Activated T-helper 2 cell treated with anti-CD3 and anti-CD28 coated beads, Interferon-gamma antibody, Interleukin-2, Interleukin-4, amounts not matched to agents 10 μg/mL and 5 μg/mL and 100 μg/mL, durations not matched to agents 14 hours and 24 hours and 36 hours (primary cell): ENCODE measurements at places on chromosomes 4 and X. TPM values are rescaled to one million over a fixed set of nuclear protein-coding genes. Genes with fewer than 3 reads are reported as not detected.

DNA sequence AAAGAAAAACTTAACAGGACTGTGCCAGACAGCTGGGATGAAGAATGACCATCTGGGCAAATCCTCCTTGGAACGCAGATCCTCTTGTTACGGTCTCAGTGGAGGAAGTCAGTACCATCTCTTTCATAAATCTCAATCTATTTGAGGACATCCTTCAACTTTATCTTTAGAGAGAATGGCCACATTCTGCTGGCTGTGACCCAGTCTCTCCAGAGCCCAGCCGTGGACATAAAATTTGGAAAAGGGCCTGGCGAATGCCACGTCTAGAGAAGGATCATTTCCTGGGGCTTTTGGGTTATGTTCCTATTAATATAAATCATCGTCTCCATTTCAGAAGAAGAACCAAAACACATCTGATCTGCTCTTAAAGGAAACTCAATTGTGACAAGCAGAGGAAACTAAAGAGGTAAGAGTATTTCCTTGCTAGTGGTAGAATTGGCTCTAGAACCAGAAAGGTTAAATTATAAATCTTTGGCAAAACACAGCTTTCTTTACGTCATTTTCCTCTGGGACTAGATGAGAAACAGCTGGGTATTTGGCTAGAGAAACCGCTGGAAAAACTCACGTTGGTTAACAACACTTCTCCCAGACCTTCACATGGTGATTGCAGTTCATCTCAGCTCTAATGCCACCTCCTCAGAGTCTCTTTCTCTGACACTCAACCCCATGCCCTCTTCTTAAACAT is 164.7 kb downstream of the CHIC2 start:
- DNase-seq, result no peak

- no peak for DNase-seq
Measured at GRCh38 chrX:39125834-39126233, 324.6 kb downstream of the MID1IP1 start.

Gene NXF2
- total RNA-seq, result not detected in 2 replicates

DNA sequence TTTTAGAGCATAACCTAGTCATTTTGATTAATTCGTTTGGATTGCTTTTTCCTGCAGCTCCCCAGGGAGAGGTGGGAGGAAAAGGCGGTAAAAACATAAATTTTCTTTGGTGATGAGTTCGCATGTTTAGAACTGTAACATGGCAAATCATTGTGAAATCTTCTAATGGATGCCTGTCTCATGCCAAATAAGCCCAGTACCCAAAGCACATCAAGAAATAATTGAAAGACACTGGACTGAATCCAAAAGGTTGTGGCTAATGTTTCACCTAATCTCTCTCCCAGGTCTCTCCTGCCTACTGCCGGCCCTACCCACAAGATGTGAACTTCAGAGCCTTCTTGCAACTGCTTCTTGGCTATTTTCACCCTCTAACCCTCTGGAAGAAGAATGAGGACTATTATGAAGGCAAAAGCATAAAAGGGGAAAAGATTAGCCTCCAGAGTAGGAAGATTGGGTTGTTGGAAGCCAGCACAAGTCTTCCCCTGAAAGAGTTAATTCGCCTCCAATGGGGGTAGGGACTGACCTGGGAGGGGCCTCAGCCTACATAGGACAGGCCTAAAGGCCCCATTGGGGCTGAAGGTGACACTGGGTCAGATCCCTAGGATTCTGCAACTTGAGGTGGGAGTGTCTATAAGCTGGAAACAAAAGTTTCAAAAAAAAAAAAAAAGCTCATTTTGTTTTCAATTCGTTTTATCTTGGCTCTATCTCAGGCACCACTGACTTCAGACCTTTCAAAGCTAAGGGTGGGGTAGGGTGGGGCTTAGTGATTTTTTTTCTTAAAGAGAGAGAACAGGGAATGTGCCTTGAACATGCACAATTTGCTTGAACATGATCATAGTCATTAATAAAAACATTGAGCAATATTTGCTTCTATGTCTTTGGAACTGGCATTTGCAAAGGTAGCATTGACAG is 278.6 kb upstream of the KLF3 start:
- DNase-seq, result no peak

- no peak for DNase-seq
Measured at GRCh38 chrX:47814851-47815250, 21.9 kb upstream of the ZNF81 start.

Gene IGSF1
- total RNA-seq, result 0.07 and 0.14 TPM in 2 replicates

Gene PAK3
- total RNA-seq, result 0.25 and 0.51 TPM in 2 replicates

DNA sequence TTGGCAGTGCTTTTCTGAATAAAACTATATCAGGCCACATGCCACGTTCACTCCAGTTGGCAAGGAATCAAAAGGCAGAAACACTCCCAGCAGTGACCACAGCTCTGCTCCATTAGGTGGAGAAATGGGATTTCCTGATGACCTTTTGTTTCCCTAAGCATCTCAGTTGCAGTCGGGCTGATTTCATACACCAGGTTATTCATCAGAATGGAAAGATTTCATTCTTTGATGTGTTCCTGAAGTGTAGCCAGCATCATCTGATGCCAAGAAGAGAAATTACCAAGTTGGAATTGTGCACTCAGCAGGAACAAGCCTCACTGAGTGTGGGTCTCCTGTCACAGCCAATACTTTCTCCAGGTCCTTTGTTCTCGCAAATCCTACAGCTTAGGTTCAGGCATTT is 193.7 kb downstream of the SPATA18 start:
- no peak for DNase-seq

DNA sequence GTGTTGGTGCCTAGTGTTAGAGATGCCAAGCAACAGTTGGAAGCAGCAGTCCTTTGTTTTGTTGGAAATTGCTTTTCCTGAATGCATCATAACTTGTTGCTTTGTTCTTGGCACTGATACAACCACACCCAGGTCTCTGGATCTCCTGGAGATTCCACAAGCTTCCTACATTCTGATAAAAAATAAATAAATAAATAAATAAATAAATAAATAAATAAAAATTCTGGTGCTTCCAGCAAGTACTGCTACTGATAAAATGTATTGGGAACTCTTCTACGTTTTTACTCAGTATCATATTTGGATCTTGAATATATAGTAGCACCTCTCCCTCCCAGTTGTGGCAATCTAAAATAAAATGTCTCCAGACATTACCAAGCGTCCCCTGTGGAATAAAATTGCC is 62.7 kb upstream of the GRID2 start:
- no peak for DNase-seq

DNA sequence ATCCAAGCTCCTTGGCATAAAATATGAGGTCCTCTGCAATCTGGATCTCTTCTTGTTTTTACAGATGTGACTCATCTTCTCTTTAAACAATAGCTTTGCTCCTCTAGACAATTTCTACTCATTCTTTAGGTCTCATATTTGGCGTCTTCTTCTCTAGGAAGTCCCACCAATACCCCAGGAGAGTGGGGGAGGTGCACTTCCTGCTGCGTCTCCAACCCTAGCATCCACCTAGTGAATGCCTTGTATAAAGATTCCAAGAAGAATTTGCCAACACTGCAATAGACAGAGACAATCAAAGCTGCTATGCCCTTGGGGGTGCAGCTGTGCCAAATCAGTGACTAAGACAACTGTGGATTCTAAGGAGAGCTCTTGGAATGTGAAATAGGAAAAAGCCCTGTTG is 45.7 kb upstream of the SLC10A7 start:
- DNase-seq, result no peak

DNA sequence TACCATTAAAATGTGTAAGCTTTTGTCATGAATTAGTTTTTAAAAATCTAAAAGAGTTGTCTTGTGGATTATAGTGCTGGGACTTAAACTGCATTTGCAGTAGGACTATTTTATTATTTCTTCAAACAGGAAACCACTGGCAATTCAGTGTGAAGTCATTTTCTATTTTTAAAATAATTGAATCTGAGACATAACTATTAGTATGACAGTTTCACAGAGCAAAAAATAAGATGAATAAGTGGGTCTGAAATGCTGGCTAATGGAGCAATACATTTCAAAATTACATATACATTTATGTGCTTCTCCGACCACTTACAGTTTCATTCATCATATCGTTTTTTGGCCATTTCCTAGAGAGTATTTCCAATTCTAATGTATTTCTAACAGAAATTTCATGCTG is 75.3 kb upstream of the RAPGEF2 start:
- DNase-seq, result no peak

DNA sequence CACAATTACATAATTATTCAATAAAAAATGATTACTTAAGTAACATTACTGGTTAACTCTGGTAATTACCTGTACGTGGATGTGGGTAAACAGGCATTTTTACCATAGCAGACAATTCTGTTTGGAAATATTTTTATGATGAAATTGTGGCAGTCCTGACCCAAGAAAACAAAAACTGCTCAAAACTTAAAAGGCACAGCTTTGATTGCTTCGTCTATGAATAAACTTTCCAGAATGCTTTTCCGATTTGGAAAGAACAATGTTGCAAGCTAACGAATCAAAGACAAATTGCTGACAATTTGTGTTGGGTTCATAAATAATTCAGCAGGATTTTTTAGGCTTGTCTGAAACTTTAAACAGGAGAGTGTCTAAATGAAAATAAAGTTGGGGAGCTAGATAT is 150.6 kb upstream of the GYPA start:
- no peak for DNase-seq

GRCh38 chr4:140187316-140187695 is 33.3 kb upstream of the MAML3 start:
- no peak for DNase-seq

DNA sequence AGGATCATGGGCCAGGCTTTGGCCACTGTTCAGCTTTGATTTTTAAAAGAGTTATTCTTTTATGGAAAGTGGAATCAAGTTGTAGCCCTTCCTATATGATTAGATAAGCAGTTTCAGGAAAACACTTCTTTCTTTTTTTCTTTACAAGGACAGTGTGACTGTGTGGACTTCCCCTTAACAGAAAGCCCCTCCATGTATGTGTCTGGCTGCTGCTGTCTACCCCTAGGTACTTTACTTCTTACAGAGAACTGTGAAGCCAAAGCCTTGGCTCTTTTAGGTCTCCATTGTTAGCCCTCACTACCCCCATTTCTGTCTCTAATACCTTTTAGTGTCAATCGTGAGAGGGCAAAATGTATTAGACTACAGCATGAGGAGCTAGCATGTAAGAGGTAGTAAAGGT is 19.1 kb downstream of the VSIG1 start:
- DNase-seq, result no peak
